ENCODE measurements at places on chromosomes 4 and X.

DNA sequence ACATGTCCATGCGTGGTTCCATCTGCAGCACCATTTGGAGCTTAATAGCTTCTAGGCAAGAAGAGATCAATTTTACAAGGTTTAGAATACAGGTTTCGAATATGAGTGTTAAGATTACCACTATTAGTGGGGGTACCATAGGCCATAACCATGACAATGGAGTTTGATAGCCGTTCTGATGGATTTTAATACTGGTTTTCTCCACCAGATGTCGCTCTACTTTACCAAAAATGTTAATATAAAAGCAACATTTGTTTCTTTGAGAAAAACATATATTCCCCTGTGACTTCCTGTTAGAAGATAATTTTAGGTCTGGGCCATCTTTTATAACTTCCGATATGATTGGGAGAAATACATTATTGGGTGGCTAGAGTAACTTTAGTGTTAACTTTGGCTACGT is 499.7 kb upstream of the POU3F4 start:
- DNase-seq: no peak

DNA sequence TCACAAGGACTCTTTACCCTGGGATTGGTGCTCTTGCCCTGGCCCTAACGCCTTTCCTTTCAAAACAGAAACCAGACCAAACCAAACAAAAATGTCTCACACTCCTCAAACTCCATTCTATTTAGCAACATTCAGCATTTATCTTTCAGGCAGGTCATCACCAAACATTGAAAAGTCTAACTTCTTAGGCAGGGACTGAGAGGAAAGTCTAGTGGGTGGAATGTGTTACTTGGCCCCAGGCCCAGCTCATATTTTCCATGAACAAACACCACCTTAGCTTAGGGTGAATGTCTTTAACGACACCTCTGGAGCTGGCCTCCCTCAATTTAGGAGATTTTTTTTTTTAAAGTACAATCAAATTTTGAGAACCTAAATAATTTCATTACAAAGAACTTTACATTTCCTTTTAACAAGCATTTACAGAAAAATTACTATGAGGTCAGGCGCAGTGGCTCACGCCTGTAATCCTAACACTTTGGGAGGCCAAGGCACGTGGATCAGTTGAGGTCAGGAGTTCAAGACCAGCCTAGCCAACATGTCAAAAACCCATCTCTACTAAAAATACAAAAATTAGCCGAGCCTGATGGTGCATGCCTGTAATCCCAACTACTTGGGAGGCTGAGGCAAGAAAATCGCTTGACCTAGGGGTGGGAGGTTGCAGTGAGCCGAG is 10.2 kb upstream of the N4BP2 start:
- DNase-seq: no peak

GRCh38 chr4:82248903-82249632 is 124.7 kb downstream of the HNRNPD start:
- no peak for DNase-seq

GRCh38 chr4:120844528-120844921 is 78.0 kb downstream of the PRDM5 start:
- no peak for DNase-seq

GRCh38 chrX:9942086-9942485 is 25.1 kb upstream of the CLDN34 start:
- DNase-seq: no peak

GRCh38 chr4:91089178-91089577 is 962.0 kb downstream of the CCSER1 start:
- DNase-seq: no peak

DNA sequence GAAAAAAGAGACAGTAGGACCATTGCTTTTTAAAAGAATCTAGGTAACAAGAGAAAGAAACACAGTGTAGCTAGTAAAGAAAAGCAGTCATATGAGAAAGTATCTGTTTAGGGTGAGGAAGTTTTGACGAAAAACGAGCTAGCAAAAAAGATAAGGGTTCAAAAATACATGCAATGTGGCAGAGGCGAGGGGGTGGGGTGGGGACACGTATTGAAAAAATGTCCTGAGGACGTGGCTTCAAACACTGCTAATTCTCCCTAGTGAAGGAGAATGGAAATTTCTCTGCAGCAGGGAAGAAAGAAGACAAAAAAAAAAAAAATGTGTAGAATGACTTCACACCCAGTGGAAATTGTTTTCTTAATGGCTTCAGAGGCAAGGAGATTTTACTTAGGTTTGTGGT is 856.4 kb upstream of the INTU start:
- DNase-seq: no peak

- no peak for DNase-seq
Measured at GRCh38 chr4:13872155-13872554, 244.6 kb upstream of the BOD1L1 start.

DNA sequence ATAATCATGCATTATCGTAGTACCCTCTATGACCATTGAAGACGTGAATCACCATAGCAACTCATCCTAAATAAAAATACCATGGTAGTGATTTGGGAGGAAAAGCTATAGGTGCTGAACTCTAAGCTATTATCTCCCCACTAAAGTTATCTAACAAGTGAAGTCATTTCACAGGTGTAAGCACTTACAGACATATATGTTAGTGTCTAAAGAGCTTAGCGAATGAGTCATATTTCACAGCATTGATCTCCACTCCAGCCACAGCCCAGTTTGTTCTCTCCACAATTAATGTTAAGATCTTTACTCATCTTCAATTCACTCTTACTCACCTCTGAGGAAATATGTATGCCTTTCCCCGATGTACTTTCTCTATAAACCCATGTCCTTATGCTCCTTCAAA is 57.0 kb downstream of the DCAF8L1 start:
- DNase-seq: no peak

- DNase-seq: no peak
Measured at GRCh38 chrX:11504234-11504633, 161.5 kb downstream of the ARHGAP6 start.

GRCh38 chr4:120775431-120775830 is 147.1 kb downstream of the PRDM5 start:
- no peak for DNase-seq

GRCh38 chrX:108245462-108245861 is 153.9 kb downstream of the ATG4A start:
- DNase-seq: no peak

DNA sequence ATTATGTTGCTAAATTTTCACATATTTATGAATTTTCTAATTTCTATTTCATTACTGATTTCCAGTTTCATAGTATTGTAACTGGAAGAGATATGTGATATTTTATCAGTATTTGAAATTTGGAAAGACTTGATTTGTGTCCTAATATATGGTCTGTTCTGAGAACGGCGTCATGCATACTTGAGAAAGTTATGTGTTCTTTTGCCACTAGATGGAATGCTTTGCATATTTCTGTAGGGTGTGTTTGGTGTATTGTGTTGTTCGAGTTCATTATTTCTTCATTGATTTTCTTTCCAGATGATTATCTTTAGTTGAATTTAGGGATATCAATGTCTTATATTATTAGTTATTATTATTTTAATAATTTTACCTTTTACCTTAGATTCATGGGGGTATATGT is 110.6 kb upstream of the ITM2A start:
- DNase-seq: no peak

GRCh38 chrX:54930291-54931049 is 9.8 kb downstream of the TRO start:
- DNase-seq: no peak

DNA sequence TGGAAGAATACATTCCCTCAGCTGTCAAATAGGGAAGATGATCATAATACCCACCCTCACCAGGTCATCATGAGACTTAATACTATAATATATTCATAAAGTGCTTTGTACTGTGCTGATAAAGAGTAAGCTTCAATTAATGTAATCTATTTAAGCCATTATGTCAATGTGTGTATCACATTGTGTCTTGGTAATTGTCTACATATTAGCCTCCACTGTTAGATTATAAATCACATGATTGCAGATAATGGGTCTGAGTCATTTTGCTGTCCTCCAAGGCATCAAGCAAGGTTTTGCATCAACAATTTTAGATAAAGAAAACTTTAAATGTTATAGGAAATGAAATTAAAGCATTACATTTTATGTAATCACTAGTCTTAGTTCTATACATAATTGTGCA is 45.2 kb upstream of the CEP135 start:
- DNase-seq: no peak

- no peak for DNase-seq
Measured at GRCh38 chr4:52052475-52052780, 1.3 kb downstream of the SPATA18 start.

DNA sequence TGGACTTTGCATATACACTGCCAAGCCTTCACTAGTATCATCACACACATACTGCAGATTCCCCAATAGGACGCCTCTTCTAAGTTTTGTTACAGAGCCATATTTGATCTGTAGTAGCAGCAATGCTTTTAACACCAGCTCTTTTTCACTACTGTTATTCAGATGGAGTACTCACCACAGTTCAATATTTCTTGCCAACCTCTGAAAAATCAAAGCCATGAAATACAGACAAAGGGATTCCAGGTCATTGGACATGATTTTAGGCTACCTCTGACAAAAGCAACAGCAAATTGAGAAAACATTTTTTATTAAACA is 390.7 kb upstream of the ADGRL3 start:
- no peak for DNase-seq

DNA sequence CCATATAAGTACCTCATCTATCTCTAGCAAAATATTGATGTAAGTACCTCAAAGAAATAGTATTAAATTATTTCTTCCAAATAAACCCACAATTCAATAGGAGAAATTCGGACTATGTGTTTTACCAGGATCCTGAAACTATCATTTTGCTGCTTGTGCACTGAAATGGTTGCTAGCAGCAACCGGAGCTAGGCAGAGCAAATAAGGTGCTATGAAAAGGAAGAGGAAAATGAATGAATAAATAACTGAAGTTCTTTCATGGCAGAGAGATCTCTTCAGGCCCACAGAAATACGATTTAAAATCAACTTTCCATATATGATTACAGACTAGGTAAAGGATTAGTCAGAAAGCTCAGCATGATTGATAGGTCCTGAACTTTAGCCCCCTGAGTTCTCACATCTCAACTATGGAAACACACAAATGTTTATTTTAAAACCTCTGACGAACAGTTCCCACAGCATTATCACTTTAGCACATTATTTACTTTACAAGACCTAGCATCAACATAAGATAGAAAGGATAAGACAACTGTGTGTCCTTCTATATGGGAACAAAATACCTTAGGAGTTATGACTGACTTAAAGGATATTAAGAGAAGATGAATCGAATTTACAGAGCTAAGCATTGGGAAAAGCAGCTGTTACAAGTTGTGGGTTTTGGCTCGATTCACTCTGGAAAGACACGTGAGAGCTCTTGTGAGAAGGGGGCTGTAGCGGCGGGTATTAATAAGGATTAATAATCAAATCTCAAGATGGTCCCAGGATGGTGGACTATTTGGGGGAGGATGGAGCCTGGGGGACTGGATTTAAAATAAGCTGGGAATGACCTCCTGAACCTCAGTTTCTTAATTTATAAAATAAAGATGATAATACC is 104.3 kb downstream of the CORIN start:
- DNase-seq: no peak
